Activated naive CD8-positive, alpha-beta T cell treated with anti-CD3 and anti-CD28 coated beads for 36 hours (primary cell): ENCODE measurements at places on chromosomes 6 and 20. TPM values are rescaled to one million over a fixed set of nuclear protein-coding genes. Genes with fewer than 3 reads are reported as not detected.

Gene APCDD1L
- not detected for total RNA-seq

- H3K27me3 ChIP-seq: no peaks in the 10 kb centered on the region
- H3K4me1 ChIP-seq: no peaks in the 10 kb centered on the region
- no peak for DNase-seq
- no peak overlapping the region for H3K27ac ChIP-seq
- no peak overlapping the region for H3K4me3 ChIP-seq
- no peaks in the 10 kb centered on the region for H3K36me3 ChIP-seq
These were observed 136.9 kb downstream of the PTCHD4 start for GRCh38 chr6:47974106-47974505.

Gene PTCRA
- not detected for total RNA-seq

Gene PI16
- total RNA-seq: 0.18 TPM

DNA sequence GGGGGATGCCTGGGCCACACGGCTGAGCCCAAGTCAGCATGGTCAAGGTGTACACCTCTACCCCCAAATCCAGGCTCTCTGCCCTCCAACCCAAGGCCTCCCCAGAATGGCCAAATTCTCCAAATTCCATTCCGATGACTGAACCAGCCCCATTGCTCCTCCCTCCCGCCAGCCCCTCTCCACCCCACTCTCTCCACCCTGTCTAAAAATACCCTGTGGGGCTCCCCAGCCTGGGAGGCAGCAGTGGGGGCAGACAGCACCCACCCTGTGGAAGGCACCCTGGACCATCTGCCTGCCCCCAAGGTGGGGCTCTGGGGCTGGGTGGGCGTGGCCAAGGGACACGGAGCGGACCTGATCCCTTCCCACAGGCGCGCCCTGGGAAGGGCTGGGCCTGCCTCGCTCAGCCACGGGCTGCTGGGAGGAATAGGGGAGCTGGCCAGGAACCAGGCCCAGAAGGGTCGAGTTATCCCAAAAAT lies 11.4 kb downstream of the TEAD3 start:
- H3K4me3 ChIP-seq: no peak overlapping the region
- H3K36me3 ChIP-seq: no peaks in the 10 kb centered on the region
- no peak for DNase-seq
- no peak overlapping the region for H3K27ac ChIP-seq
- no peaks in the 10 kb centered on the region for H3K27me3 ChIP-seq
- peaks cover 4% of the 10 kb centered on the region for H3K4me1 ChIP-seq

DNA sequence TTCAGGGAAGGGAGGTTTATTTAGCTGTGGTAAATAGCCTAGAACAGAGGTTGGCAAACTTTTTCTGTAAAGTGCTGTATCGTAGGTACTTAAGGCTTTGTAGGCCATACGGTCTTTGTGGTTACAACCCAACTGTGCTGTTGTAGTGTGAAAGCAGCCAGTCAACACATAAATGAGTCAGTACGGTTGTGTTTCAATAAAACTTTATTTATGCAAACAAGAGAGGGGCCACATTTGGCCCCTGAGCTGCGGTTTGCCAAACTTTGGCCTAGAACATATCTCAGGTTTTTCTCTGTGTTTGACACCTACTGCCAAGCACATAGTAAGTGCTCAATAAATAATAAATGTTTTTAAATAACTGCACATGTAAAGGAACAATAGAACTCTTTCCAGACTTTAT lies 102.2 kb downstream of the RNF144B start:
- peaks cover 19% of the 10 kb centered on the region for H3K27me3 ChIP-seq
- no peak overlapping the region for H3K4me3 ChIP-seq
- H3K27ac ChIP-seq: no peak overlapping the region
- H3K4me1 ChIP-seq: peaks cover 16% of the 10 kb centered on the region
- DNase-seq: no peak
- H3K36me3 ChIP-seq: peaks cover 4% of the 10 kb centered on the region

DNA sequence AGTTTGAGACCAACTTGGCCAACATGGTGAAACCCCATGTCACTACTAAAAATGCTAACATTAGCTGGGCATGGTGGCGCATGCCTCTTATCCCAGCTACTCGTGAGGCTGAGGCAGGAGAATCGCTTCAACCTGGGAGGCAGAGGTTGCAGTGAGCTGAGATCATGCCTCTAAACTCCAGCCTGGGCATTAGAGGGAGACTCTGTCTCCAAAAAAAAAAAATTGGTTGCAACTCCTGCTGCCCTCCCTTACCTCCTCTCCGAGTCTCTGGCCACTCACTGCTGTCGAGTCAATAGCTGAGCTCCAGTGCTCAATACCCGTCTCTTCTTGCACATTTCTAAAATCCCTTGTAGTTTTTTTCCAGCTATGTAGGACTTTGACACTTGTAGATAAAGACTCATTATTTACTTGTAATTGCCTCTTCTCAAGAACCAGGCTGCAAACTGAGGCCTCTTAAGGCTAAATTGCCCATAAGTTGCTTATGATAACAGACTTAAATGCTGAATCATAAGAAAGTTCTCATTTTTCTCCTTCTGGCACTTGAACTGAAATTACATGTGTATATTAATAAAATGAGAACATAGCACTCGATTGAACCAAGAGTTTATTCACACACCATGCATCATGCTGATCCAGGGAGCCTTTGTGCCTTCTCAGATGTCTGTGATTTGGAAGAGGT lies 13.8 kb downstream of the HECA start:
- H3K27ac ChIP-seq: peak overlapping the region; percentile 89
- no peak for DNase-seq
- H3K27me3 ChIP-seq: no peaks in the 10 kb centered on the region
- H3K36me3 ChIP-seq: peaks cover 31% of the 10 kb centered on the region
- H3K4me3 ChIP-seq: peak overlapping the region; percentile 32
- peaks cover 89% of the 10 kb centered on the region for H3K4me1 ChIP-seq

DNA sequence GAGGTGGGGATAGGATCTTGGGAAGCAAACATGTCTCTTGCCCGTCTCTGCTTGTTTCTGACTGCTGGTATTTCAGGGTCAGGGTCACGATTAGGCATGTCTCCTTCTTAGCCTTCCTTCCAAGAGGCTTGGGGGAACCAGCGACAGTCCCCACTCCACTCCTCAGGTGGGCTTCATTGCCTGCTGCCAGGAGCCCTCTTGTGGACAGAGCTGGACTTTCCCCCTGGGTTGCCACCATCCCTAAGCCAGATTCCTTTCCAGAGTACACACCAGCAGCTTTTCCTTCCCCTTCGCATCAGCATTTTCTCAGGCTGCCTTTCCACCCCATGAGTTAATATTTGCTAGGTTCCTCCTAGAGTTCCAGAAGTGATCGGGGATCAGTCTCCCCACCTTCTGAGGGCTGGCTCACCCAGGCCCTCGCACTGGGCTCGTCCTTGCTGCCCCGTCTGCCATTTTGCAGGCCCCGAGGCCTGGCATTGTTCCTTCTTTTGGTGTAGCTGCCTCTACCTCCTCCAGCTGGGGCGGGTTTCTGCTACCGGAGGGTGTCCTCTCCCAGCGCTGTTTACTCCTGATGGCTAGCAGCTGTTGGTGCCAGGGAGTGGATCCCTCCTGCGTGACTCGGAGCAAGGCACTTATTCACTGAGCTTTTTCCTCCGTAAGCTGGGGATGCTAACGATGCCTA lies 8.8 kb upstream of the C20orf144 start:
- H3K4me1 ChIP-seq: peaks cover 16% of the 10 kb centered on the region
- no peaks in the 10 kb centered on the region for H3K36me3 ChIP-seq

Gene PAX1
- total RNA-seq: not detected

DNA sequence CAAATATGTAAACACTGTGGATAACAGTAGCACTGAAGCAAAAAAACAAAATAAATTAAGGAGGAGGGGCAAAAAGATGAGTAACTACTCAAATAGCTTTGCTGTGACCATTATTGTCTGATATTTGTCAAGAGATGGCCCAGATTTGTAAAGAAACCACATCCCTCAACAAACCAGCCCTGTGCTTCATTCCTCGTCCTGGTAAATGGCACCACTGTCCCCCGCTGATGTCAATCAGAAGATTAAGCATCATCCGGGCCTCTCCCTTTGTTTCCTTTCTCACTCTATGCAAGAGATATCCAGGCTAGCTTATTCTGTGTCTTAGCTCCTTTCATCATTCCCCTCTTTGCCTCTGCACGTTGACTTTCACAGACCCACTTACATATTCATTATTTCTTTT lies 259.0 kb downstream of the SYNE1 start:
- no peak overlapping the region for H3K4me3 ChIP-seq
- H3K4me1 ChIP-seq: no peaks in the 10 kb centered on the region
- H3K27ac ChIP-seq: no peak overlapping the region

- H3K36me3 ChIP-seq: no peaks in the 10 kb centered on the region
- peaks cover 5% of the 10 kb centered on the region for H3K4me1 ChIP-seq
- DNase-seq: no peak
- no peaks in the 10 kb centered on the region for H3K27me3 ChIP-seq
- H3K27ac ChIP-seq: no peak overlapping the region
These were observed 273.9 kb downstream of the CDC5L start for GRCh38 chr6:44661221-44662008.

DNA sequence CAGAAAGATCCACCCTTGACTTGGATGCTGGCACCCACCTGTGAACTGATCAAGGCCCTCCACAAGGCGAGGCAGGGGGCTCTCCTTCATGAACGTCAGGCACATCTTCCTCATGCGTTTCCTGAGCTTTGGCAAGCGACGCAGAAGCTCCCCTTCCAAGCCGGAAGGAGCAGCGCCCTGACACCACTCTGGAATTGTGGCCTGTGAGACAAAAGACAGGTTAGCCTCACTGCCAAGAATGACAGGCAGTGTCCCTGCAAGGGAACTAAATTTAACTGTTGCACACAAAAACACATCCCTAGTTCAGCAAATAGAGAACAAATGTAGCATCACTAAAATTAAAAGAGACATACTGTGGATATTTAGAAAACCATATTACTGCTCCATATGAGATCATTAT lies 42.0 kb upstream of the LYRM2 start:
- H3K36me3 ChIP-seq: peaks cover 32% of the 10 kb centered on the region
- no peaks in the 10 kb centered on the region for H3K4me1 ChIP-seq
- no peaks in the 10 kb centered on the region for H3K27me3 ChIP-seq

- DNase-seq: no peak
- H3K4me3 ChIP-seq: no peak overlapping the region
- H3K4me1 ChIP-seq: no peaks in the 10 kb centered on the region
- no peaks in the 10 kb centered on the region for H3K27me3 ChIP-seq
- no peak overlapping the region for H3K27ac ChIP-seq
These were observed 44.6 kb upstream of the SLC23A2 start for GRCh38 chr20:5045906-5046305.

- H3K27ac ChIP-seq: no peak overlapping the region
- DNase-seq: no peak
- H3K4me3 ChIP-seq: no peak overlapping the region
- H3K27me3 ChIP-seq: no peaks in the 10 kb centered on the region
- H3K4me1 ChIP-seq: peaks cover 22% of the 10 kb centered on the region
These were observed 12.4 kb downstream of the PSMF1 start for GRCh38 chr20:1130847-1131246.

DNA sequence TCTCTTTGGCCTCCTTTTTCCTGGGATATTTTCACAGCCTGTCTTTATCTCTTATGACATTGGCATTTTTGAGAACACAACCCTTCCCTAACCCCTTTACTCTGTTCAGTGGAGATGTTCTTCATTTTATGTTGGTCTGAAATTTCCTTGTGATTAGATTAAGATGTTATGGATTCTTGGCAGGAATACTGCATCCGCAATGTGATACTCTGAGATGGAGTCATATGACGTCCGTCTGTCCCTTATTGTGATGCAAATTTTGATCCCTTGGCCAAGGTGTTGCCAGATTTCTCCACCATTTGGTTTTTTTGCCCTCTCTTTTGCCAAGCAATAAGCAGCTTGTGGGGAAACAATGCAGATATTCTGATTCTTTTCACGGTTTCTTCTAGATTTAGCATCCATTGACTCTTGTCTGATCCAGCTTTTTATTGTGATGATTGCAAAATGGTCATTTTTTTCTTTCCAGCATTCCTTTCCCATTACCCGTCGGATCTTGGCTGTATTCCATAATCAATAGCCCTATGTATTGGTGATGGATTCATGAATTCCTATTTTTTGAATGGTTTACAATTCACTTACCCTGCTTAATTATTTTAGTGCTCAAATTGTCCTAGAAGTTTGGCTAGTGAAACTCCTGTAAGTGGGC lies 85.1 kb downstream of the NCOA3 start:
- H3K27me3 ChIP-seq: no peaks in the 10 kb centered on the region
- H3K36me3 ChIP-seq: peaks cover 45% of the 10 kb centered on the region
- peaks cover 36% of the 10 kb centered on the region for H3K4me1 ChIP-seq
- no peak for DNase-seq
- no peak overlapping the region for H3K27ac ChIP-seq

Gene OOEP
- total RNA-seq: not detected
